ENCODE measurements at places on chromosomes 2 and 18.

DNA sequence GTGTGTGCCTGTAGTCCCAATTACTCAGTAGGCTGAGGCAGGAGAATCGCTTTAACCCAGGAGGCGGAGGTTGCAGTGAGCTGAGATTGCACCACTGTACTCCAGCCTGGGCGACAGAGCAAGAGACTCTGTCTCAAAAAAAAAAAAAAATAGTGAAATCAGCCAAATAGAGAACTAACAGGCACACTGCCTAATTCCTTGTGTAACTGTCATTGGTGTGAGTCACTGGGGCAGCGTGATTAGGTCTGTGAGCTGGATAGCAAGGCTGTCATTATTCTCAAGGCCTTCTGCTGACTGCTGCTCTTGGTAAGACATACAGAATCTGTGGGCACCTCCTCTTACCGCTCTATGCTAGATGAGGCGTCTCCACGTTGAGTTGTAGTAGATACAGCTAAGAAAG is 270.3 kb downstream of the NEDD4L start:
- no peak for DNase-seq

- no peak for DNase-seq
Observed at GRCh38 chr2:220051716-220052115, 424.3 kb downstream of the SLC4A3 start.

DNA sequence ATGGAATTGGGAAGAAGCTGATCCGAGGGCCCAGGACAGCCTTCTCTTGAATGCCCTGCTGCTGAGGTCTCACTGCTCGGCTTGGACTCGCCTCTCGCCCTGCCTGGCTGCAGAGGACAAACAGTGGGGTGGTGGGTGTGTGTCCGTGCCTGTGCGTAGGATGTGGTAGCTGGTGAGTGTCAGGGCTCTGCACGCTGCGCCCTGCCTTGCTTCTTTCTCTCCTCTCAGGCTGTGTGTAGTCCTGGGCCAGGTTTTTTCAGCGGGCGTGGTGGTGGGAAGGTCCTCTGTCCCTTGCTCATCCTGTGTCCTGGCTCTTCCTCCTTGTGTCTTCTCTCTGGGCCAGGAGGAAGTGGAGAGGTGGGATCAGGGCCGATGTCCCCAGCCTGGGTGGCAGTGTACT is 44.8 kb downstream of the RRM2 start:
- no peak for DNase-seq

DNA sequence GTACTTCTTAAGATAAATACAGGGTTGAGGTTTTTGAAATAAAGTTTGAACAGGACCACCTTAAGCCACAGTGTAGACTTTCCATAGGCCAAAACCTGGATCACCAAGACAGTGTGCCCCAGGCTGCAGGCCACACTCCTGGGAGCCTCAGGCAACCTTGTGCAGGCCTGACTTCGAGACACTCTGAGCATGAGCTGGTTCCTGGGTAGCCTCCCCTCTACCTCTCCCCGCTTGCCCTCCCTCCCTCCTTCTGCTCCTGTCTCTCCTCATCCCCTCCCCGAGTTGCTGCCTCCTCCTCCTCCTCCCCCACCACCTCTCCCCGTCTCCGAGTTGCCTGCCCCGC is 10.6 kb upstream of the PROC start:
- no peak for DNase-seq

- DNase-seq = peak; percentile 46
Observed at GRCh38 chr2:45607701-45608100, 3.4 kb downstream of the SRBD1 start.

DNA sequence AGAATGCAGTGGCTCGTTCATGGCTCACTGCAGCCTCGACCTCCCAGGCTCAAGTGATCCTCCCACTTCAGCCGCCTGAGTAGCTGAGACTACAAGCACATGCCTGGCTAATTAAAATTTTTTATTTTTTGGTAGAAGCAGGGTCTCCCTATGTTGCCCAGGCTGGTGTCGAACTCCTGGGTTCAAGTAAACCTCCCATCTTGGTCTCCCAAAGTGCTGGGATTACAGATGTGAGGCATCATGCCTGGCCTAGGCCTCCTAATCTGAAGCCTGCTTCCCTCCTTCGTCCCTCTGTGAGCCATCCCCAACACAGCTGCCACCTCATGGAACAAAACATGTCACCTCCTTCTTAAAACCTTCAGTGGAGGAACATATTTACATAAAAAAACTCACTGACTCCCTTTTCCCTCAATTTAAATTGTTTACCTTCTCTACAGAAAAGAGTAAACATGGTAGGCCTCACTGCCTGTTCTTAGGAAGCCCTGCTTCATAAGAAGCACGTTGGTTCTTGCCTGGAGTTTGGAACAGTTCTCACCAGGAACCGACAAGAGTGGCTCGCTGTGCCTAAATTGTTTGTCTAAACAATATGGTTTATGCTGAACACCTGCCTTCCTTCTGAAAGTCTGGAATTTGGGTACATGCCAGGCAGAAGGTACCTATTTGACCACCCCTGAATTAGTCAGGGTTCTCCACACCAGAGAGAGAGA is 12.1 kb upstream of the RHOB start:
- DNase-seq = no peak

DNA sequence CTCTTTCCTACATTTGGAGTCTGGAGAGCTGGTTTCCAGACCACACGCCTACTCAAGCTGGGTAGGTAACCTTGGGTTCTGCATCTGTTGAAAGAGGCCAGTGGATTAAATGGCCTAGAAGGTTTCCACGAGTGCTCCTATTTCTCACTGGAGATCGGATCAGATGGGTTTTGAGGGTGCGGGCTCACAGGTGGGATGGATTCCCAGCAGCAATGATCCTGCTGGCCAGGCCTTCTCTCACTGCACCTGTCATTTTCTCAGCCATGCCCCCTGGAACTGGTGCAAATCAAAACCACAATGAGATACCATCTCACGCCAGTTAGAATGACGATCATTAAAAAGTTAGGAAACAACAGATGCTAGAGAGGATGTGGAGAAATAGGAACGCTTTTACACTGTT is 747.5 kb upstream of the RAB6C start:
- no peak for DNase-seq

GRCh38 chr2:200968735-200969134 is 5.3 kb upstream of the ORC2 start:
- no peak for DNase-seq

DNA sequence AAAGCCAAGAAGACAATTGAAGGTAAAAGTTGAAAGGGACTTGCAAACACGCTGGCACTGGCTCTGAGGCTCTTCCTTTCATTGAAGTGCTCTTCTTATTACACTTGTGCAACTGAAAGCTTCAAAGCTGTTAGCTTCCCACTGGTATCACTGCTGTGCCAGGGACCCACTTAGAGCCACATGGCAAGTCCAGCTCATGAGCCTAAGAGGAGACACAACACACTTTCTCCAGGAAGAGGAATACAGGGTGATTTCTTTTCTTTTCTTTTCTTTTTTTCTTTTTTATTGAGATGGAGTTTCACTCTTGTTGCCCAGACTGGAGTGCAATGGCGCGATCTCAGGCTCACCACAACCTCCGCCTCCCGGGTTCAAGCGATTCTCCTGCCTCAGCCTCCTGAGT is 218.2 kb downstream of the ATAD2B start:
- no peak for DNase-seq

- DNase-seq = no peak
Observed at GRCh38 chr2:18362696-18363095, 197.8 kb downstream of the RDH14 start.

- DNase-seq = no peak
Observed at GRCh38 chr2:64328415-64328722, 125.6 kb upstream of the LGALSL start.

Measured in kidney (tissue), 22 donors.